ENCODE measurements at places on chromosomes 2 and 18. TPM values are rescaled to one million over a fixed set of nuclear protein-coding genes. Genes with fewer than 3 reads are reported as not detected.

- H3K27me3 ChIP-seq: no peaks in the 10 kb centered on the region
- no peak overlapping the region for H3K27ac ChIP-seq
- no peak overlapping the region for H3K4me3 ChIP-seq
- H3K4me1 ChIP-seq: no peaks in the 10 kb centered on the region
Measured at GRCh38 chr2:117537032-117537431, 277.5 kb upstream of the DDX18 start.

DNA sequence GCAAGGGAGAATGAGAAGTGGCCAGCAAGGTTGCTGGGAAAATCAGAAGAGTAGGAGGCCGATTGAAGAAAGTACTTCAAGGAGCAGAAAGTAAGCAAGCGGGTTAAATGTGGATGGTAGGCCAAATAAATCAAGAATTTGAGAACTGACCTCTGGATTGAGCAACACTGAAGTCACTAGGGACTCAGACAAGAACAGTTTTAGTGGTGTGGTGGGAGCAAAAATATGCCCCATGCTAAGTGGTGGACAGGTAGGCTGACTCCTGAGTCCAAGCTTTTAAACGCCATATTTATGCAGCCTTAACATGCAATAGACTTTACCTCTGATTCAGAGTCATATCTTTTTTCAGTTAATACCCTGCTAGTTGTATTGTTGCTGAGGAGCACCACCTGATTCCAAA lies 4.5 kb downstream of the TRABD2A start:
- DNase-seq: peak; percentile 4
- no peak overlapping the region for H3K27ac ChIP-seq
- H3K27me3 ChIP-seq: no peaks in the 10 kb centered on the region
- peaks cover 19% of the 10 kb centered on the region for H3K36me3 ChIP-seq
- H3K4me3 ChIP-seq: no peak overlapping the region

DNA sequence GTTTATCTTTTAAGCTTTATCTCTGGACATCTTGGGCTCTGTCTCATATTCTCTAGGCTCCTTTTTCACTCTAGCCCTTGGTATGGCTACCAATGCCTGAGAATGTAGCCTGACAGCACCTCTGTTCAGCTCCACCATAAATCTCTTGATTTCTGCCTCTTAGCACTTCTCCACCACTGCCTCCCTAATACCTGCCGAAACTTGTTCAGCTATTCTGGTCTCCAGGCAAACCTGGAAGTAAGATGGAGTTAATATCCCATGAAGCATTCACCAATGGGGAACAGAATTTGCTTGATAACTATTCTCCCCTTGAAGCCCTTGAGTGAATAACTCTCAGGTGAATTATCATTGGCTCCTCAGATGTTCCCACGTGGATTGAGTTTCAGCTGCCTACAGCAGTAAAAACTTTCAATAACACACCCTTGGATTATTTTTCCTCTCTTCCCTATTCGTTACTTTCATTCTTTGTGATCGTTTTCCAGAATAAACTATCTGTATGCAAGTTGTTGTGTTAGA lies 145.6 kb downstream of the EVA1A start:
- no peak for DNase-seq
- no peak overlapping the region for H3K4me3 ChIP-seq
- H3K27ac ChIP-seq: no peak overlapping the region
- H3K4me1 ChIP-seq: peaks cover 7% of the 10 kb centered on the region
- H3K36me3 ChIP-seq: no peaks in the 10 kb centered on the region

DNA sequence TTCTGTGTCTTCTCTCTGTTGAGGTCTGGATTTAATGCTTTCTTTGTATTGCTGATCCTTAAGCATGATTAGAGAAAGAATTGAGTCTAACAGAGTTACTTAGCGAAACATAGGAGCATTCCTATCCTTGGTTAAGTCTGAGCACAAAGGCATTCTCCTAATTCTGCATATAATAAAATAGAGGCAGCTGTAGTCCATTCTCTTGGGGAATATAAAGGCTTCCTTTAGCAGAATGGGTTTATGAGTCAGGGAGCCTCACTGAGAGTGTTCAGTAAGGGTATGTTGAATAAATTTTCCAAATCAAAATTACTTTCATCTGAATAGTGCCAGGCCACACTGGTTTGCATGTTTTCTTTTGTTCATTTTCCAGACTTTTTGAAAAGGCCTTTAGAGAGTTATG lies 101.5 kb downstream of the GALNT1 start:
- no peaks in the 10 kb centered on the region for H3K27me3 ChIP-seq
- H3K36me3 ChIP-seq: peaks cover 9% of the 10 kb centered on the region
- H3K27ac ChIP-seq: no peak overlapping the region
- no peak for DNase-seq

GRCh38 chr2:239383036-239383758 lies 17.6 kb downstream of the HDAC4 start:
- peaks cover 30% of the 10 kb centered on the region for H3K4me1 ChIP-seq
- H3K4me3 ChIP-seq: no peak overlapping the region
- no peak for DNase-seq
- H3K27me3 ChIP-seq: no peaks in the 10 kb centered on the region
- no peak overlapping the region for H3K27ac ChIP-seq

- H3K27me3 ChIP-seq: no peaks in the 10 kb centered on the region
- H3K27ac ChIP-seq: no peak overlapping the region
- no peak overlapping the region for H3K4me3 ChIP-seq
- DNase-seq: no peak
- H3K36me3 ChIP-seq: peaks cover 7% of the 10 kb centered on the region
Measured at GRCh38 chr2:201483342-201483741, 31.8 kb downstream of the STRADB start.

DNA sequence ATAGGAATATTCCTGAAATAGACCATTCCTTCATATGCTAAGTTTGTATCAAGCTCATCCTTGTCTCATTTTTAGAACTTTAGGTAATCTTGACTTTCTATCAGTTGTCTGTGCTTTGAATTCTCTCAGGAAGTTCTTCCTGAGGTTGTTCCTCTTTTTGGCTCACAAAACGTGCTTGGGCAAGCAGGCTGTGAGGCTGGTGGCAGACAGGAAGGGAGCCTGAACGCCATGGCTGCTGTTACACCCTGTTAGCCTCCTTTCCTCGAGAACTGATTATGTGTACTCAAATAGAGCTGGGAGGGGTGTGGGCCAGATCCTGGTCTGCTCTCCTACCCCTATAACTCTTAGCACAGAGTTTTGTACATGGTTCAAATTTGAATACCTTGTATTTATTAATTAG lies 136.4 kb upstream of the CELF4 start:
- no peaks in the 10 kb centered on the region for H3K36me3 ChIP-seq
- no peak overlapping the region for H3K4me3 ChIP-seq
- H3K27me3 ChIP-seq: no peaks in the 10 kb centered on the region
- no peak for DNase-seq
- no peaks in the 10 kb centered on the region for H3K4me1 ChIP-seq

DNA sequence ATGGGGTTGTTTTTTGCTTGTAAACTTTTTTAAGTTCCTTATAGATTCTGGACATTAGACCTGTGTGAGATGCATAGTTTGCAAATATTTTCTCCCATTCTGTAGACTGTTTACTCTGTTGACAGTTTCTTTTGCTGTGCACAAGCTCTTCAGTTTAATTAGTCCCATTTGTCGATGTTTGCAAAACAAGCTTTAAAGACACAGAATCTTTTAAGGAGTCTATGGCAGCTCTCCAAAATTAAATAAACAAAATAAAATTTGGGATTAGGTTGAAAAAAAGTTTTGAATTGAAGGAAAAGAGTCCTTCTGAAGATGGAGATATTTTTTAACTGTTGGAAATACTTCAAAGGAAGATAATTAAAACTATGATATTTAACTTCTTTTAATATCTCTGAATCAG lies 88.8 kb downstream of the MAP3K20 start:
- H3K27ac ChIP-seq: no peak overlapping the region
- H3K4me1 ChIP-seq: no peaks in the 10 kb centered on the region
- H3K27me3 ChIP-seq: peaks cover 3% of the 10 kb centered on the region
- peaks cover 2% of the 10 kb centered on the region for H3K36me3 ChIP-seq

- H3K27ac ChIP-seq: no peak overlapping the region
- H3K4me1 ChIP-seq: no peaks in the 10 kb centered on the region
- no peaks in the 10 kb centered on the region for H3K36me3 ChIP-seq
- no peak for DNase-seq
Measured at GRCh38 chr2:189534854-189535832, 45.4 kb downstream of the SLC40A1 start.

- H3K4me1 ChIP-seq: no peaks in the 10 kb centered on the region
- no peaks in the 10 kb centered on the region for H3K27me3 ChIP-seq
- H3K27ac ChIP-seq: no peak overlapping the region
- H3K36me3 ChIP-seq: peaks cover 35% of the 10 kb centered on the region
- H3K4me3 ChIP-seq: no peak overlapping the region
Measured at GRCh38 chr2:127996160-127996559, 31.7 kb downstream of the SAP130 start.

- H3K4me3 ChIP-seq: no peak overlapping the region
- DNase-seq: no peak
- no peak overlapping the region for H3K27ac ChIP-seq
- no peaks in the 10 kb centered on the region for H3K4me1 ChIP-seq
Measured at GRCh38 chr2:192275632-192276031, 80.9 kb upstream of the TMEFF2 start.

DNA sequence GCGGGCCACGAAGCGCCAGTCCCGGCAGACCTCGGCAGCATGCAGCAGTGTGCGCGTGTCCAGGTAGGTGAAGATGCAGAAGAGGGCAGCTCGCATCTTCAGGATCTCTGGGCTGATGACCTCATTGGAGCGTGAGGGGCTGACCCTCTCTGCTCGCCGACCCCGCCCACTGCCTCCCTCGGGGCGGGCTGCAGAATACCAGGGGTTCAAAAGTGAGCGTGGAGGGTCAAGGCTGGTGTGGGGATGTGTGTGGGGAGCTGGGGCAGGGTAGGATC lies 20.0 kb downstream of the FBXO41 start:
- H3K27ac ChIP-seq: no peak overlapping the region
- no peak for DNase-seq
- no peaks in the 10 kb centered on the region for H3K27me3 ChIP-seq

- H3K27me3 ChIP-seq: peaks cover 29% of the 10 kb centered on the region
- DNase-seq: no peak
- no peak overlapping the region for H3K4me3 ChIP-seq
- H3K36me3 ChIP-seq: no peaks in the 10 kb centered on the region
- H3K4me1 ChIP-seq: no peaks in the 10 kb centered on the region
Measured at GRCh38 chr2:173457366-173457765, 102.7 kb downstream of the CDCA7 start.

DNA sequence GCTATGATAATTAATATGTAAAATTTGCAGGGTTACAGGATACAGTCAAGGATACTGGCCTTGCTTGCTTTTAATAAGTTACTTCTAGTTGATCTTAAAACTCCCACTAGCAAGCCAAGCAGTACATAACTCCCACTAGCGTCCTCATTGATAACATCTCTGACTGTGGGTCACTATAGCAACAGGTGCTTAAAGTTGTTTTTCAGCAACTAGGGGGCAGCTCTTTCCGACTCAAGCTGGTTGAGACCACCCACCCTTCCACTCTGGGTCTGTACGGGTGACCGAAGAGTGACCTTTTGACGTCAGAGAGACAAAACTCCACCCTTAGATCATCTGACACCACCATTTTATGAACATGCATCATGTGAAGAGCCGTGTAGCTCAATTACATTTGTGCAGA lies 208.6 kb downstream of the MYO1B start:
- H3K27ac ChIP-seq: no peak overlapping the region
- H3K36me3 ChIP-seq: no peaks in the 10 kb centered on the region
- H3K4me3 ChIP-seq: no peak overlapping the region
- H3K4me1 ChIP-seq: no peaks in the 10 kb centered on the region
- H3K27me3 ChIP-seq: peaks cover 20% of the 10 kb centered on the region

GRCh38 chr2:667332-667999 lies 9.7 kb downstream of the TMEM18 start:
- peaks cover 76% of the 10 kb centered on the region for H3K36me3 ChIP-seq
- no peak for DNase-seq
- H3K27ac ChIP-seq: no peak overlapping the region
- peaks cover 23% of the 10 kb centered on the region for H3K4me1 ChIP-seq

DNA sequence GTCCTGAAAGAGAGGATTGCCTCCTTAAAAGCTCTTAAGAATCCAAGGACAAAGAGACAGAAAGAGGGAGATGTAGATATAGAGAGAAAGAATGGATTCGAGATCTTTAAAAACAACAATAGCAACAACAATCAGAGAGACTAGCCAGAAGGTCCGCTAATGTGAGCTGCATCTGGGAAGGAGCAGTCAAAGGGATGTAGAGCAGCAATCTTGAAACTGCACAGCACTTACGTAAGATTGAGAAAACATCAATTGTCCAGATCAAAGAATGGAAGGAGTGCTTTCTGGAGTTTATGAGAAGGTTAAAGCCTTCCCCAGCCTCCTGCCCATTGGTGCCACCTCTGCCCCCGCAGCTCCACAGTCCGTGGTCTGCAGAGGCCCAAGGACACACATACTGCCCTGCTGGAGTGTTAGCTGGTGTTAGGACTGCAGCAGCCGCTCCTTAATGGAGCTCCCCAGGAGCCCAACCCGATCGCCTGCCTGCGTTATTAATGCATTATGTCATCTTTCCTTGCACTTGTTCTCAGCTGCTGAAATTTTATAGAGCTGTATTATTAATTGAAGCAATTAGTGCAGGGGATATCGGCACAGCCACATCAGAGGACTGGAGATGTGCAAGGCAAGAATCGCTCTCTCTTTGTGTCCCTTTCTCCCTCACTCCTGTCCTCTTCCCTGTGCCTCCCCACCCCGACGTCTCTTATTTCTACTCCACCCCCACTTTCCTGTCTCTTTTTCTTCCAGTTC lies 94.2 kb upstream of the STPG4 start:
- no peaks in the 10 kb centered on the region for H3K4me1 ChIP-seq
- H3K27me3 ChIP-seq: peaks cover 5% of the 10 kb centered on the region
- no peak for DNase-seq
- no peaks in the 10 kb centered on the region for H3K36me3 ChIP-seq
- no peak overlapping the region for H3K4me3 ChIP-seq

DNA sequence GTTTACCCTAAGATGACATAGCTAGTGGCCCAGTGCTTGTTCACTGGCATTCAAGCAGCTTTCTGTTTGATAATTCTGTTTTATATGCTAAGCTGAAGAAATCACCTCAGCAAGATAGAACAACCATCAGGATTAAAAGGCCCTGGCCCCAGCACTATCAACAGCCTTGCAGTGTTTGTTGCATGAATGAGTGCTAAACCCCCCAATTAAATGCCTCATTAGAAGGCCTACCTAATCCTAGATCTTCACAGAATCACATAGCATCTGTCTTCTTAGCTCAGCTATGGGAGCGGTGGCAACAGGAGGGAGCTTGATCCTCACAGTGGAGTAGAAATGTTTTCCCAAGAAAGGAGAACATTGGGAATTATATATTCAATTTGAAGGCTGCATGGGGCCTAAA lies 194.1 kb upstream of the HNMT start:
- no peaks in the 10 kb centered on the region for H3K4me1 ChIP-seq
- no peaks in the 10 kb centered on the region for H3K27me3 ChIP-seq
- H3K4me3 ChIP-seq: no peak overlapping the region
- no peak for DNase-seq

The TMEM37 gene
- total RNA-seq: not detected

The DSC1 gene
- not detected for total RNA-seq

The NEU4 gene
- not detected for total RNA-seq

The GDF7 gene
- total RNA-seq: not detected

The FIGN gene
- not detected for total RNA-seq

The TTC39C gene
- total RNA-seq: 69.7 TPM

The SPDYA gene
- 1.6 TPM for total RNA-seq

Measured in activated CD8-positive, alpha-beta memory T cell treated with anti-CD3 and anti-CD28 coated beads, Interleukin-2, amount 10 ng/mL, durations not matched to agents 7 days and 5 days (primary cell).